CD4-positive, alpha-beta T cell treated with Interleukin-15 for 4 hours (primary cell): ENCODE measurements at places on chromosomes 5 and 9.

GRCh38 chr9:81460693-81461092, 228.7 kb downstream of the TLE1 start:
- DNase-seq = no peak

DNA sequence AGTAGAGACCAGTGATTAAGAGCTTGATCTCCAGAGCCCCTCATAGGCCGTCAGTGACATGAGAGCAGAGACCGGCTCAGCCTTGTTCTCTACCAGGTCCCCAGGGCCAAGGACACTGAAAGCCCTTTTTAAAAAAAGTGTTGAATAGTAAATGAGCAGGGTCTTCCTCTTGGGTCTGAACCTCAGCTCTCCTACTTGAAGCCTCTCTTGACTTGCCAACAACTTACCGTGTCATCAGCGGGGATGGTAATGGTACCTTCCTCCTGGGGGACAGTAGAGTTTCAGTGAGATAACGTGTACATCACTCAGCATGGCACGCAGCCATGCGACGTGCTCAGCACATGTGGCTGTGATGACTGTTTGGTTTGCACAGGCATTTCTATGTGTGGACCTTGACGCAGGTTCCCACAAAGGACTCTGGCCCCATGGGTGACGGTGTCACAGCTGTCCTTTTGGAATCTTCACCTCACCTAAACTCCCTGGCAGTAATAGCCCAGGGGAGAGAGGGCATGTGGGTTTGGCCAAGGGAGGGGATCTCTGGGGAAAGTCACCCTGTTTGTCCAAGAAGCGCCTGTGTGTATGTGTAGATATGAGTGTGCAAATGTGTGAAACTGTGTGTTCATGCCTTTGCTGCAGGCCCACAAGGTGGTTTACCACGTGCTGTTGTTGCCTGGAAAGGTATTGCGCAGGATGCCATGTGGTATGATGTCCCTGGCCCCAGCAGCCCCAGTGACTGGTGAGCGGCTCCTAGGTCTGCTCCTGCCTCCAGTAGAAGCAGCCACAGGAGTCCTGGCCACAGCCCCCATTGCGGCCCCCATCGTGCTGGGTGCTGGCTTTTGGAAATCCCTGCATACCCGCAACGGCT, 18.7 kb downstream of the ERGIC1 start:
- no peak for DNase-seq

DNA sequence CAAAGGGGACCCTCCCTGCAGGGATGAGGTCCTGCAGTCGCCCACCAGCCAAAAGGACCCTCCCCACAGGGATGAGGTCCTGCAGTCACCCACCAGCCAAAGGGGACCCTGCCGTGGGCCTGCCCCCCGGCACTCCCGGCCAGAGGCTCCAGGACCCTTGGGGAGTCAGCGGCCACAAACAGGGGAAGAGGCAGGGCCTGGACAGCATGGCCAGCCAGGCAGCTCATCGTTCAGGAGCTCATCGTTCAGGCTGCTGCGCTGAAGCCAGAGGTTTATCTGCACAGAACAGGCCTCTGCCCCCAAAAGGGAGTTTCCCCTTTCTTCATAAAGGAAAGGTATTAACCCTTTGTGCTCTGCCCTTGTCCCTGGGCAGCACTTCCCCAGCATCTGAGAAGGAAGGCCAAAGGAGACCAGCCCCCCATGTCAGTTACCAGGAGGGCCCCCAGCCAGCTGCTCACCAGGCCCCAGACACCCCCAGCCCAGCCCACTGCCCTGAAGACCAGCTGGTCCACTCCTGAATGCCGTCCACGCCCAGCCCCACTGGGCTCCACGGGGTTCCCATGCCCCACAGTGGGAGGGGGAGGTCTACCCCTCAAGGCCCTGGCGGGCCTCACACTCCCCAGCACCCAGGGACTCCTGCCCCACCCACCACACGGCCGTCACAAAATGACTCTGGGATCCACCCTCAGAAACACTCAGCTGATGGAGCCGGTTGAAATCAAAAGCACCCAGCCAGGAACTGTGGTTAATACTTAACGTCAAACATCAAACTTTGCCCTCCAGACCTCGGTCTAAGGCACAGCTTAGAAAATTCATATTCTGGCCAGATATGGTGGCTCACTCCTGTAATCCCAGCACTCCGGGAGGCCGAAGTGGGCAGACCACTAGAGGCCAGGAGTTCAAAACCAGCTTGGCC, 6.3 kb downstream of the SLC12A7 start:
- DNase-seq = peak; percentile 28

- DNase-seq = no peak
These were observed 69.5 kb upstream of the TRPC7 start for GRCh38 chr5:136434795-136435194.

GRCh38 chr5:13250464-13251291, 693.8 kb downstream of the DNAH5 start:
- DNase-seq = no peak

- no peak for DNase-seq
These were observed 18.0 kb downstream of the SH3PXD2B start for GRCh38 chr5:172436078-172436878.

DNA sequence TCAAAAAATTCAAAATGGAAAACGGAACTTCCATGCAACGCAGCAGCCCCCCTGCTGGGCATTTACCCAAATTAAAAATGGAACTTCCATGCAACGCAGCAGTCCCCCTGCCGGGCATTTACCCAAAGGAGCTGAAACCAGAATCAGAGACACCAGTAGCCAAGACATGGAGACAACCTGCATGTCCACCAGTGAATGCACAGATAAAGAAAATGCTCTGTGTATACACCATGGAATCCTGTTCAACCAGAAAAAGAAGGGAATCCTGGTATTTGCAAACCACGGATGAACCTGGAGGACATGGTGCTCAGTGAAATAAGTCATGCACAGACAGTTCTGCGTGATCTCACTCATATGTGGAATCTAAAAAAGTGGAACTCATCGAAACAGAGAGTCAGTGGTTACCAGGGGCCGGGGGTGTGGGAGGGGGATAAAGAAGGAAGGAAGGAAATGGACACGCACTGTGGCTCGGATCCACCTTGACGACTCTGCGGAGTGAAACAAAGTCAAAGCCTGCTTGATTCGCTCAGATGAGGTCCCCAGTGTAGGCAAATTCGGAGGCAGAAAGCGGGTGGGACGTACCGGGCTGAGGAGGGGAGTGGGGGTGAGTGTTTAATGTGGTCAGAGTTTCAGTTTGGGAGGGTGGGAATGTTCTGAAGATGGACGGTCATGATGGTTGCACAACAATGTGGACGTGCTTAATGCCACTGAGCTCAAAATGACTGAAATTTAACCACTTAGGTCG, 40.2 kb upstream of the EXOC3 start:
- no peak for DNase-seq

DNA sequence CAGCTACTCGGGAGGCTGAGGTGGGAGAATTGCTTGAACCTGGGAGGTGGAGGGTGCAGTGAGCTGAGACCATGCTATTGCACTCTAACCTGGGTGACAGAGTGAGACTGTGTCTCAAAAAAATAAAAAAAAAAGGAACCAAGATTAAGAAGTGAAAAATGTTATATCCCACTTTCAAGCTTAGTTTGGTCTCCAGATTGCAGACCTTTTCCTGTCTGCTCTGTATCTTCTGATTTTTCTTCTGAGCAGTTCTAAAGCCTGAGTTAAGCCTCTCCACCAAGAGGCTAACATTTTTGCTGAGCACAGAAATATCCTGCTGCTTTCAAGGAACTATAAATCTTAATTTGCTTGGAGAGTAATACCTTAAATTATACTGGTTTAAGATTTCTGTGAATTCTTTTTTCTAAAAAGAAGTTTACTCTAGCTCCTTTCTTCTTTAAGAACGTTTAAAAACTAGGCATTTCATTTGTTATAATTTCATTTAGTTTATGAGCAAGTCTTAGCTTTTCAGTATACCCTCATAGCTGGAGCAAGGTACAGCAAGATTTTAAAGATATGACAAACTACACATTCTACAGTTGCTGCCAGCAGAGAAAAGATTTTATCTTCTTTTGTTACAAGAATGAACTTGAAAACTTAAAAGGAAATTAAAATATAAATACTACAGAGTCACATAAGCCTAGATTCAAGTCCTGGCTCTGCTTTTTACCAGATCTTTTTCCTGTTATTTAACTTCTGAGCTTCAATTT, 55.0 kb downstream of the GARNL3 start:
- no peak for DNase-seq

DNA sequence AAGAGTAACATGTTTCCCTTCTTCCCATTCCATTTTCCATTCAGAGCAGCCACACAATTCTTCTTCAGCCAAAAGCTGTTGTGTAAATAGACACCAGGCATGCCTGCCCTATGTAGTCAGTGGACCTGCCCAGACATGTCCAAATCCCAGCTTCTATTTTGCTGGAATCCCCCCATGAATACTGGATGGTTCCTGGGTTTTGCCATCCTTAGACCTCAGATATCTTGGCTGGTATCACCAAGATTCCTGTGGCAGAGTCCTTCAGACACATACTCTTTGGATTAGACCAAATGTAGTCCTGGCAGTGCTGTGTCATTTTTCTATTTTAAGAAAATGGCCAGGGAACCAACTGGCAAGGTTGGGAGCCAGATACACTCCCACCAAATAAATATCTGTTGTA, 10.3 kb downstream of the FST start:
- DNase-seq = no peak

- DNase-seq = no peak
These were observed 115.9 kb upstream of the DAPK1 start for GRCh38 chr9:87381746-87382145.

GRCh38 chr9:124347206-124347967, 67.9 kb downstream of the PSMB7 start:
- DNase-seq = no peak

DNA sequence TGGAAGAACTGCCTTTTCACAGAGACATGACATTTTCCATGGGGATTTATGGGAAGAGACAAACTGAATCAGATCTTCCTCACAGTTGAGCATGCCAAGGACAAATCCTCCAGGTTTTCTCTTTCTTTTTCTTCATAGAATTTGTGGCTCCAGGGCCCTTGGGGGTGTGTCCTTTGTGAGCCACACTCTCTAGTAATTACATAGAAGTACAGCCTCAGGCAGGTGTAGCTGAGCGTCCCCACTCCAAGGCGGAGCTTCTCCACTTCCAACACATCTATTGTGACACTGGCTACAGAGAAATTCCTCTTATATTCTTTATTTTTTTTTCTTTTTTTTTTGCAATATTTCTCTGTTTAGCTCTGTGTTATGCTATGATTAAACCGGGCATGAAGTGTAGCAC, 420.5 kb upstream of the CD180 start:
- no peak for DNase-seq

- peak; percentile 25 for DNase-seq
These were observed 503.4 kb downstream of the PDE4D start for GRCh38 chr5:59390074-59390659.

GRCh38 chr9:123418052-123418430, 62.0 kb downstream of the CRB2 start:
- no peak for DNase-seq

DNA sequence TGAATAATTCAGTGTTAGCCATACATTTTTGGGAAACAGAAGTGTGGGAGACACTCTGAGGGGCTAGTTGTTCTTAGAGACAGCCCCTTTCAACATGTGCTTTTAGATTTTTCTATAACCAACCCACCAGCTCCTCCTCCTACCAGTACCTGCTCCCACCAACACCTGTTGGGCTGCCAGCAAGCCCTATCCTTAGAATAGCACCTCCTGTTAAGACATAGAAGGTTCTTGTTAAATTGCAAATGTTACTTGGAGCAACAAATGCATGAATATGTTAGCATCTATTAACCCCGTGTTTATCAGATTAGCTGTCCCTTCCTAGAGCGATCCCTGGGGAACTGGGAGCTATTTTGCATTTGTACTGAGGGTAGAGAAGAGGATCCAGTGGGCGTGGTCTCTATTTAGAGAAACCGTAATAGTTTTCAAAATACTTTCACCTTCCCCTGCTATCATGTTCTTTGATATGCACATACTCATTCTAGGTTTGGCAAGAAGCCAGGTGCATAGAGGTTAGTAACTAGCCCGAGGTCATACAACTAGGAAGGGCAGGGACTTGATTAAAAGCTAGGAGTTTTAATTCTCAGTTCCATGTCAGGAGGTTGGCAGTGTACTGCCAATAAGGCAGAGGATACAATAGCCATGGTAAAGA, 334.4 kb downstream of the KCTD16 start:
- DNase-seq = no peak

- no peak for DNase-seq
These were observed 292.9 kb downstream of the NR3C1 start for GRCh38 chr5:143110591-143110990.

DNA sequence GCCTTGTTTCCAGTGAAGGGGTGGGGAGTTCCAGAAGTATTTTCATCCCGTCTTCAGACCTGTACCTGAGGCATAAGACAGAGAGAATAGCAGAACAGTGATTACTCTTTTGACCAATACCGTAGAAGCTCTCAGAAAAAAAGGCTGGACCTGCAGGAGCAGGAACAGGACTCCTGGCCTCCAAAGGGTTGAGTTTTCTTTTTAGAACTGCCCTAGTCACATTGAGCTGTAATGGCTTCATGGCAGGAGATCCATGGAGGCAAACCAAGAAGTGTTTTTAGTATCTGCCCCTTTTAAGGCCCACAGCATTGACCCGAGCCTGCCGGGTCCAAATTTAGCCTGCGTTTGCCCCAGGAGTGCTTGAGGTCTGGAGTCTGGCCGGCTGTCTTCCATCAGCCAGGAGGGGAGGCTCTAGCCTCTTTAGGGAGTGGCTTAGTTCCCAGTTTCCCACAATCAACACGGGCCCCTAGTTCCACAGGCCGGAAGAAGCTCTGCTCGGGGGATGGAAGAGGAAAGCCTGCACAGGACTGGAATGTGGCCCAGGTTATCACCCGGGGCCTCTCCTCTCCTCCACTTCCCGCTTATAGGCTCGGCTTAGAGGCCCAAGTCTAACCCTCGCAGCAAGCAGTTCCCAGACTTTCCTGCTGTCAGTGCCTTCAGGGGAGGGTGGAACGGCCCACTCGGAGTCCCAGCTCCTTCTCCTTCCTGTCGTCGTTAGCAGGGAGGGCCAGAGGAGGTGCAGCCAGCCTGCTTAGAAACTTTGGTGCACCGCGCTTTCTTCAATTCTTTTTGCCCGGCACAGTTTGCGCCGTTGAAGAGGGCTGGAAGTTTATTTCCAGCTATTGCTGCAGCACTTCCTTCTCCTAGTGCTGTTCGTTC, 80.7 kb downstream of the C9orf152 start:
- no peak for DNase-seq

DNA sequence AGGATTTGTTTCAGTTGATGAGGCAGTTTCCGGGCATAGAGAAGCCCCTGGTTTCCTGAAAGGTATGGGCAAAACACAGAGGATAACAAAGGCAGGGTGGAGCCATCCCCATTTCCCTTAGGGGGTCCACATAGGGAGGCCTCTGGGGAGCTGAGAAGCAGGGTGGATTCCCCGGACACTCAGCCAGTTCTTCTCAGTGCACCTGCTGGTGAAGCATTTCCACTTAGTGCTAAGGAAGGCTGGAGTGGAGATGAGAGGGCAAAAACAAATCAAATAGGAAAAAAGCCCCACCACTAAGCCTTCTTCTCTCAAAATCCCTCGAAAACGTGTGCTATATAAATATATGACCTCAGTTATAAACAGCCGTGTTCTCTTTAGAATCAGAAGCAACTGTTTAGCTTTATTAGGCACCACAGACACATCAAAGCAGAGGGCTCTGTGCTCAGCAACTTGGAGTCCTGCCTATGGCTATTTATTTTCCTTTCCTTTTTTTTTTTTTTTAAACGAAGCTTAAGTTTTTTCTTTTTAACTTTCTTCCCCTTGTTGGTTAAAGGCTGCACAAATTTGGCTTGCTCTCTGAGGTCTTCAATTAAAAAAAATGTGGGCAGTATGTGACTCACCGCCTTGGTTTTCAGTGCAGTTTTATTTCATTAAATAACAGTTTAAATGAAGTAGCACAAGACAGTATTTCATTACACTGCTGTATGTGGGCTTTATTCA, 67.7 kb downstream of the PRDM6 start:
- DNase-seq = no peak

GRCh38 chr5:2213121-2213730, 330.5 kb upstream of the IRX4 start:
- no peak for DNase-seq

- no peak for DNase-seq
These were observed 315.7 kb downstream of the RAB3C start for GRCh38 chr5:58898538-58898937.
